ENCODE measurements at places on chromosomes 1 and 21. TPM values are rescaled to one million over a fixed set of nuclear protein-coding genes. Genes with fewer than 3 reads are reported as not detected.

- no peak for DNase-seq
Measured at GRCh38 chr1:203124546-203125317, 2.8 kb upstream of the ADORA1 start.

- DNase-seq: no peak
Measured at GRCh38 chr1:74933500-74933899, 200.5 kb downstream of the TYW3 start.

DNA sequence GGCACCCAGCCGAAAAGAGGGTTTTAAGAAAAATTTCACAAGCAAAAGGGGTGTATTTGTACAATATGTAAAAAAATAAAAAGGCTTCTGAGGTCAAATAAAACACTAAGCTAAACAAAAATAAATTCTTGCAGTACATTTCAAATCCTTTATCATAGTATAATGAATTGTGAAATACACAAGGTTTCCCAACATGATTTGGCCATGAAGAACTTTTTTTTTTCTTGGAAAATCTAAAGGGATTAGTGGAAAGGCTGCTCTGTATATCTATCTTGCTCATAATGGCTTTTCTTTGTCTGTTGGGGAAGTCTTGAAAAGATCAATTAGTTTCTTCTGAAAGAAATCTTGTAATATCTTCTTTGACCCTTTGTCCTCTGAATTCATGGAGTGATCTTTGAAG, 593.4 kb downstream of the PLPP3 start:
- DNase-seq: no peak

The LY9 gene
- 1.5 TPM for polyA plus RNA-seq

The FNDC10 gene
- 10.7 TPM for polyA plus RNA-seq

The OPTC gene
- polyA plus RNA-seq: not detected

The SLC44A3 gene
- polyA plus RNA-seq: 9.3 TPM
